Cortex of kidney (tissue), 1 donor: ENCODE measurements at places on chromosomes 6 and 20.

DNA sequence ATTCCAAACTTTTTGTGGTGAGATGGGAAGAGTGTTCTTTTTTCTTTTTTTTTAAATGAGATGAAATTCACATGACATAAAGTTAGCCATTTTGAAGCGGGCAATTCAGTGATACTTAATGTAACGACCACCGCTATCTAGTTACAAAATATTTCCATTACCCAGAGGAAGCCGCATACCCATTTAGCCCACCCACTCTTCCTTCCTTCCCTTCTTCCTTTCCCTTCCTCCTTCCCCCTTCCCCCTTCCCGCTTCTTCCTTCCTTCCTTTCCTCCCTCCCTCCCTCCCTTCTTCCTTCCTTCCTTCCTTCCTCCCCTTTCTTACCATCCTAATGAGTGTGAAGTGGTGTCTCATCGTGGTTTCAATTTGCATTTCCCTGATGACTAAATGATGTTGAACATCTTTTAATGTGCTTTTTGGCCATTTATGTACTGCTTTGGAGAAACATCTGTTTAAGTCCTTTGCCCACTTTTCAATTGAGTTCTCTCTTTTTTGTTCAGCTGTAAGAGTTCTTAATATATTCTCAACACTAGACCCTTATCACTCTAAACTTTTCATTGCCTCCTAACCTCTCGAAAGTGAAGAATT is 371.1 kb downstream of the FARS2 start:
- no peak for DNase-seq

GRCh38 chr20:37189416-37190016 is 10.2 kb upstream of the MROH8 start:
- no peak for DNase-seq

DNA sequence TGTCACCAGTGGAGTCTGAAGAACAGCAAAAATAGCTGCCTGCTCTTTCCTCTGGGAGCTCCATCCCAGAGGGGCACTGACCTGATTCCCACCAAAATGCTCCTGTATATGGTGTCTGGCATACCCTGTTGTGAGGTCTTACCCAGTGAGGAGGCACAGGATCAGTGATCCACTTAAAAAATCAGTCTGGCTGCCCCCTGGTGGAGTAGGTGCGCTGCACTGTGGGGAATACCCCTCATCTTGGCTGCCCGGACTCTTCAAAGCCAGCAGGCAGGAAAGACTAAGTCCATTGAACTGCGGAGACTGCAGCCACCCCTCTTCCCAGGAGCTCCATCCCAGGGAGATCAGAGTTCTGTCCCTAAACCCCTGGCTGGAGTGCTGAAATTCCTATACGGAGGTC is 230.9 kb upstream of the HTR1E start:
- DNase-seq = no peak

- no peak for DNase-seq
Observed at GRCh38 chr6:168828800-168829199, 387.8 kb downstream of the SMOC2 start.

- DNase-seq = no peak
Observed at GRCh38 chr20:33076662-33077372, 2.6 kb upstream of the BPIFB4 start.

DNA sequence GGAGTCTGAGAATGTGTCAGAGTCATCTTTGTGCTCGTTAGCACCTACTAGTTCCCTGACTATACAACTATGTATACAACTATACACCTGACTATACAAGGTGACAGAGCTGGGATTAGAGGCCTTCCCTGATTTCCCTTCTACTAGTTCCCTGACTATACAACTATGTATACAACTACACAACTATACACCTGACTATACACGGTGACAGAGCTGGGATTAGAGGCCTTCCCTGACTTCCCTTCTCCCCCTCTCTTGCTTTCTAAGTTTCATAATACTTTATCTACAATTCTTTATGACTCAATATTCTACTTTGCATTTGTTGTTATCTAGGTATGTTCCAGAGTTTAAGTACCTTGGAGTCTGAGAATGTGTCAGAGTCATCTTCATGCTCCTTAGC is 68.0 kb downstream of the HS3ST5 start:
- no peak for DNase-seq

DNA sequence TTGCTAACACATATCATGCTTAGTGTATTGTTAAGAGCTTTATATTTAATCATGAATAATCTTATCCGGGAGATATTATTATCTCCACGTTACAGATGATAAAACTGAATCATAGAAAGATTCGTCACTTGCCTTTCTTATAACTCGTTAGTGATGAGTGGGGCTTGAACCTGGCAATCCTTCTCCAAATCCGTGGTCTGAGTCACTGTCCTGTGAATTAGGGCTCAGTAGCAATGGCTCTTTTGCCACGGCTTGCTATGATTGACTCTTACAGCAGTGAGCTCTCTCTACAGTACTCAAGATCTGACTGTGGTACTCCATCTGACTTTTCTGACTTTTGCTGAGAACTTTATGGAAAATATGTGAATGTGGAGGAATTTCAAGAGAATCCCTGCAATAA is 246.9 kb downstream of the PACRG start:
- no peak for DNase-seq

DNA sequence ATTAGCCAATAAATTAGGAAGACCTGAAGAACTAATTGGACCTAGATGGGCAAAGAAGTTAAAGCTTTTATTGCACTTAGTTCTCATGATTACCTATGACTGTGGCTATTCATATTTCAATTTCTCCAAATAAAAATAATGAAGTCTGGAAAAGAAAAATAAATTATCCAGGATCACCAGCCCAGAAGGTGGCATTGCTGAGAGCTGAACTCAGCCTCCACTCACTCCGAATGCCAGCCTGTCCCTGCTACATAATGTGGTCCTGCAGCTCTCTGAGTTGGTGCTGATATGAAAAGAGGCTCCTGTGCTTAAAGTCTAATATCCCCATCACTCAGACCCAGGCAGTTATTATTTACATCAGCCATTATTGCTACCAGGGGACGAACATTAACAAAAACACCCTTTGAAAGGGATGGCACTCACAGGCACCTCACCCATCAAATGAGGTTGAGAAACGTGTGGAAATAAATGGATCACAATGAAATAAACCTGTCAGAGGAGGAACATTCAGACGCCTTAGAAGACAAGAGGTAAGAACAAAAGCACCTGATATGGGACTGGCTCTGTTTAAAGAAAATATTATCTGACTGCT is 649.7 kb upstream of the CHD6 start:
- no peak for DNase-seq

- DNase-seq = no peak
Observed at GRCh38 chr20:2455771-2456497, 14.7 kb downstream of the SNRPB start.

DNA sequence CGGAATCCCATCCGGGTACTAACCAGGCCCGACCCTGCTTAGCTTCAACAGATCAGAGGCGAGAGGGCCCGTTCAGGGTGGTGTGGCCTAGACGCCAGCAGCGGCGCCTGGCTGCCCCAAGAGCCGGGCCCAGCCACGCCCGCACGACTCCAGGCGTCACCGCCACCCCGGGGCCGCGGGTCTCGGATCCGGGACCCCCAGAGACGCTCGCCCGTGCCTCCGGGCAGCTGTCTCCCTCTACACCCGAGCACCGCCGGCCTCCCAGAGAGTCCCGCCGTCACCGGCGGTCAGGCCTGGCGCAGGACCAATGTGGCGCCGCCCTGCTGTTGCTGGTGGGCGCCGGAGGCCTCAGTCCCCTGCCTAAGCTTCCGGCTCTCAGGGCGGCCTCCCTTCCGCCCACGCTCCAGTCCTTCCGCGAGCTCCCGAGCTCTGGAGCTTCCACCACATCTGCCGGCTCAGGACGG is 441.2 kb upstream of the DEFB115 start:
- DNase-seq = no peak

GRCh38 chr6:138467901-138468300 is 31.4 kb downstream of the NHSL1 start:
- DNase-seq = no peak

DNA sequence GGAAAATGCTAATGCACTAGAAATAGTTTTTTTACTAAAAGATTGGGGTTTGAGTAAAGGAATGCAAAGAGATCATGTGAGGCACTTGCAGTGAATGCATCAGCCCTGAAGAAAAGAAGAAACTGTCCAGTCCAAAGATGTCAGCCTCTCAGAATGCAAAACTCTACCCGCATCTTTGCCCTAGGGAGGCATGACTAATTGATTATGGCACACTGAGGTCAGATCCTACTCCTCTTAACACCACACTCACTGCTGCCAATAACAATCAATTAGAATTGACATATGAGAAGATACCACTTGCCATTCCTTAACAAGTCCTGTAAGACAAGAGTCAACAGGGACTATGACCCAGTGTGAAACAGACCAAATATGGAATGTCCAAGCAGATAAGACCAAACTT is 262.3 kb upstream of the PLN start:
- DNase-seq = no peak

GRCh38 chr6:149153100-149153499 is 164.4 kb upstream of the TAB2 start:
- no peak for DNase-seq

DNA sequence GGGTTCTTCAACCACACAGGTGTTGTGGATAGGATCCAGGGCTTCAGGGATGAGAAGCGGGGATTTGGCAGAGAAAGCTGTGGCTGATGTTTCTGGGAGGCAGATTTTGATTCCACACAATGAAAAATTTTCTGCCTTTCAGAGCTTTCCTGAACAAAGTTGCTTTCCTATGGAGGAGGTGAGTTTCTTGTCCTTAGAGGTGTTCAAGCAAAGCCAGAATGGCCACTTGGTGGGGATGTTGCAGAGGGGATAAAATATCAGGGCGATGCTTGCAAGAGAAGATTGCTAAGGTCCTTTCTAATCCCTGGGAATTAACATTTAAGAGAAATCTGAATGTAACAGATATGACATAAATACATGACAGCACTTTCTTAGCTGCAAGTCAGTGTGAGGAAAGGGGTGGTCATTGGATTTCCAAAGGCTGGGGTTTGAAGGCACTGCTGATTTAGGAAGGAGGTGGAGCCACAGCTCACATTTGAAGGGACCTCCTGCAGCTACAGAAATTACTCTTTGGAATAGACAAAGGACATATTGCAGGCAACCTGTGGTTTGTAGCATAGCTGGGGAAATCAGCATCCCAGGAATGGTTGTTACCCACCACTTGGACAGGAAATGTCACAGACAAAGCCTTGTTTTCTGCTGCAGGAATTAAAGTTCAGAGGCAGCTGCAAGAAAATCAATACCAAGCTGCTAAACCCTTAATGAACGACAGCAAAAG is 271.1 kb upstream of the CHD6 start:
- DNase-seq = no peak

GRCh38 chr20:47365023-47365764 is 8.7 kb upstream of the ZMYND8 start:
- no peak for DNase-seq

DNA sequence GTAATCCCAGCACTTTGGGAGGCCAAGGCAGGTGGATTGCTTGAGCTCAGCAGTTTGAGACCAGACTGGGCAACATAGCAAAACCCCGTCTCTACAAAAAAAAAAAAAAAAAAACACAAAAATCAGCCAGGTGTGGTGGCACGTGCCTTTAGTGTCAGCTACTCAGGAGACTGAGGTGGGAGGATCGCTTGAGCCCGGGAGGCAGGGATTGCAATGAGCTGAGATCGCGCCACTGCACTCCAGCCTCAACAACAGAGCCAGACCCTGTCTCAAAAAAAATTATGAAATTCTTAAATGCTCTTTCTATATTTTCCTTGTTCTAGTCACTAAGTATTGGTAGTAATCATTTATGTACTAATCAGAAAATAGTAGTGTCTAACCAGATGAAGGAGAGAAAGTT is 30.6 kb downstream of the SYTL3 start:
- no peak for DNase-seq

DNA sequence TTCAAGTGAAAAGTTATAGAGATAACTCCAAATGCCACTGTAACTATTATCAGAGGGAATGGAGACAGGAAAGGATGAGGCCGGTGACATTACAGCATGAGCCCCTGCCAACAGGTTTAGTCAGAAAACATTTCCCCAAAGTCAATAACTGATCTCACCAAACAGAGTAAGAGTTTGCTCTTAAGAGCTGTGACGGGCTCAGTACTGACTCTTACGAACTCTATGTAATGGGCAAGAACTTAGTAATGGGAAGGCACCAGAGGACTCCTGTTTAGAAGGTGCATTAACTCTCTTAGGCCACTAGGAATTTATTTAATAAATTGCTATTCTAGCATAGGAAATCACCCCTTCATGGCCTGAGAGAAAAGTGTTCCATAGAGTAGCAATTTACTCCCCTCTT is 76.8 kb downstream of the SAMD5 start:
- no peak for DNase-seq

GRCh38 chr6:68680264-68680663 is 45.2 kb downstream of the ADGRB3 start:
- DNase-seq = no peak

GRCh38 chr6:160986851-160987250 is 4.7 kb upstream of the MAP3K4 start:
- DNase-seq = no peak

- DNase-seq = no peak
Observed at GRCh38 chr6:15290067-15290680, 44.3 kb downstream of the JARID2 start.

GRCh38 chr6:150622941-150623874 is 23.5 kb downstream of the PLEKHG1 start:
- no peak for DNase-seq

DNA sequence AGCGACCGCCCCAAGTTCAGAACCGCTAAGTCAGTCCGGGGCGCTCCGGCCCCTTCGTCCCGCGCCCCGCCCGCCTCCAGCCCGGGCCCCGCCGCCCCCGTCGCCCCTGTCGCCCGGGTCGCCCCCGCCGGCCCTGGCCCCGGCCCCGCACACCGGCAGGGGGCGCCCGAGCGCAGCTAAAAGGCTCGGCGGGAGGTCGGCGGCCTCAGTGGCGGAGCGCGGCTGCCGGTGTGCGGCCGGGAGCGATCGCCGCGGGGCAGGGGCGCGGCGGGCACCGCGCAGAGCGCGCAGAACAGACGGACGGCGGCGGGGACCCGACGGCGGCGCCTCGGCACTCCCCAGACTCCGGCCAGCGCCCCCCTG is at the start of gene FNDC1:
Gene FNDC1 (plus strand): TSS at position 208 of the 363 bp plus-strand sequence. CDS start 197 bp downstream, outside the sequence.
- no peak for DNase-seq

DNA sequence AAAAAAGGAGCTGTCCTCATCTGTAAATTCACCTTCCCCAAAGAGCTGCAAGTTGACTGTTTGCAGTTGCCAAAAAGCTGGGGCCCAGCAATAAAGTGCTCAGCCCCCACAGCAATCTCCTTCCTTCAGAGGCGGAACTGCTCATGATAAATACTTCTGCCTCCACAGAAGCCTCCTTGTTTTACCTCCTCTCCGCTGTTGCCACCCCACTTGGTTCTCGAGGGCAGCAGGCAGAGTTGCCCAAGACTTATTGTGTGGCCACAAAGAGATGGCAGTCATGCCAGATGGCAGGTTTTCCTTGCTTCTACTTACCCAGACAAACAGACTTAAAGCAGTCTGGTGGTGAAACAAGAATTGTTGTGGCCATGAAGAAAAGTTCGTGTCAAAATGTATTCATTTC is 66.3 kb downstream of the SLX4IP start:
- no peak for DNase-seq

- no peak for DNase-seq
Observed at GRCh38 chr20:12067686-12068085, 150.0 kb downstream of the BTBD3 start.

GRCh38 chr6:8707956-8708772 is 272.8 kb upstream of the SLC35B3 start:
- DNase-seq = no peak
